ENCODE measurements at places on chromosomes 1 and 21.

- DNase-seq: no peak
Observed at GRCh38 chr1:10651793-10652192, 144.7 kb downstream of the CASZ1 start.

DNA sequence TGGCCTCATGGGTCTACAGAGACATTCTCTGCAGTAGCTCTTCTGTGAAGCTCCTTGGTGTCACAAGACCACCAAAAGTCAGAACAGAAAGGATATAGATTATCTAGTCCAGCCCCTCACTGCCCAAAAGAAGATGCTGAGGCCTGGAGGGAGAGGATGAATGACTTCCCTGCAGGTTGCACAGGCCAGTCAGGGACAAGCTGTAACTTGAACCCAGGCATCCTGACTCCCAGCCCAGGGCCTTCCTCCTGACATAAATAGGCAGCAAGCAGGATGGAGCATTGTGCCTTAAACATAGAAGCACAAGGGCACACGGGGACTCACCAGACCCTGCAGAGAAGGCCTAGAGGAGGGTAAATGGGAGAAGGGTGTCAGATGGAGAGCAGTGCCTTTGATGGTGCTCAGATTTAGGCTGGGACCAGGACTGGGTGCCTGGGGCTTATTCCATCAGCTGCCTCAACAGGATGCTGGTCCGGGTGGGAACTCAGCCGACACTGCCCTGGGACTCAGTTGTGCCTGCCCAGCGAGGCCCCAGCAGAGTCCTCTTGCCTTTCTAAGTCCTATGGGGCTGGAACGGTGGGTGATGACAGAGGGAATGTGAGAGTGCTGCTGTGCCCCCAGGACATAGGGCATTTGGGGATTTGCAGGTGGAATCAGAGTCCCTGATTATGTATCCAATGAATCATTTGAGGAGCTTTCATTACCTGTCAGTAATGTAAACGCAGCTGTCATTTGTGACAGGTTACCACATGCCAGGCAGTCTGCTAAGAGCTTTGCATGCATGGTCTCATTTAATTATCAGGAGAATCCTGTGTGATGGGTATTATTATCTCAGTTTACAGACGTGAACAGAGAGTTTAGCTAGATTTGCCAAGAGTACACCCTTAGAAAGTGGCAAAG lies 13.2 kb downstream of the S100A7A start:
- DNase-seq: no peak

DNA sequence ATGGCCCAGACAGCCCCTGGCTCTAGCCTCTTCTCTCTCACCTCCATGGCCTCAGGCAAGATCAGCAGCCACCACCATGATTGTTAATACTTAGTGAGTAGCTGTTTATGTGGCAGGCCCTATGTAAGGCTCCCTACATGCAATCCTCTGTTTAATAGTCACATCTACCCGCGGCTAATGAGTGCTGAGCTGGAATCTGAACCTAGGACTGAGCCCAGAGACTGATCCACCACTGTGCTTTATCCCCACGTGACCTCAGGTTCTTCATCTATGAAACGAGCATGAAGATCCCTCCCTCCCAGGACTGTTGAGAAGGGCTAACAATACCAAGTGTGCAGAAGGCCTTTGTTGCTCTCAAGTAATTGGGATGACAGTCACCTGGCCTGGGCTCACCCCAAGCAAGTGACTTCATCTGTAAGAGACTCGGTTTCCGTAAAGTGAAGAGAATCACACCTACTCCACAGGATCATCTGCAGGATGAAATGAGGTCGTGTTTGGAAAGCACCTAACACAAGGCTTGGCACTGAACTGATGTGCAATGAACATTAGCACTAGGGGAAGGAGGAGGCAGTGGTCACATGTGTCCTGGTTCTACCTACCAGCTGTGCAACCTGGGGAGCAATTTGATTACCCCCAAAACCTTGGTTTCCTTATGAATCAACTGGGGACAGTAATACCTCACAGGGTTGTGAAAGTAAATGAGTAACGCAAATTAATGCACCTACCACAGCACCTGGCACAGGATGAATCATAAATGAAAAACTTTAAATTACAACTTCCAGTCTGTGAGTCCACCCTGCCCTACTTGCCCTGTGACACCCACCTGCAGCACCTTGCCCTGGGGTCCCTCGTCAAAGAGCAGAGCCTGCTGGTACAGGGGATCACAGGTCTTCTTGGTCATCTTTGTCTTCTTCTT lies 37.2 kb downstream of the RIMS3 start:
- no peak for DNase-seq

- DNase-seq: no peak
Observed at GRCh38 chr1:231601824-231602672, 24.5 kb upstream of the DISC1 start.

- no peak for DNase-seq
Observed at GRCh38 chr1:98813738-98814309, 152.3 kb downstream of the SNX7 start.

DNA sequence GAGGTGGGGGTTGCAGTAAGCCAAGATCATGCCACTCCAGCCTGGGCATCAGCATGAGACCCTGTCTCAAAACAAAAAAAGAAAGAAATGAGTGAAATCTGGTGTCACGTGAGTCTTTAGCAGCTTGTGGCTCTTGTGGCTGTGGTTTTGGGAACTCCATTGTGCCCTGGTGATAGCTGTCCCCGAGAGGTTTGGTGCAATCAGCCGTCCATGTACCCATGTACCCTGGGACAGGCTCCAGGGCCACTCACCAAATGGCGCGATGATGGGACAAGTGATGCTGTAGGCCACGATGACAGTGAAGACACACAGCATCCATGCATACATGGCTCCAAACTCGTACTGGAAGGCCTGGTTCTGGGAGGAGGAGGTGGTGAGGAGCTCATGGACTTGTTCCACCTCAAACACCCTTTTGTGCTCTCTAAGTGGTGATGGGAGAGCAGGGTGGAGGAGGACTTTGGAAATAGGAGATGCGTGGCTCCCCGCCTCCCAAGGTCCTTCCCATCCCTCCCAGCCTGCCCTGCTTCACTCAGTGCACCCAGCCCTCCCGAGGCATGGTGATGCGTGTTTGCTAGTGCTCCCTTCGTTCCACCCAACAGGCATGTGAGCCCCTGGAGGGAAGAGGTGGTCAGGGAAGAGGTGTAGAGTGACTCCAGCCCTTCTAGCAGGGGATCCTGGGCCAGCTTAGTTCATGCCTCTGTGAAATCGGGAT lies 29.6 kb downstream of the TMEM63A start:
- no peak for DNase-seq

- DNase-seq: no peak
Observed at GRCh38 chr1:221783437-221783836, 41.5 kb upstream of the DUSP10 start.

DNA sequence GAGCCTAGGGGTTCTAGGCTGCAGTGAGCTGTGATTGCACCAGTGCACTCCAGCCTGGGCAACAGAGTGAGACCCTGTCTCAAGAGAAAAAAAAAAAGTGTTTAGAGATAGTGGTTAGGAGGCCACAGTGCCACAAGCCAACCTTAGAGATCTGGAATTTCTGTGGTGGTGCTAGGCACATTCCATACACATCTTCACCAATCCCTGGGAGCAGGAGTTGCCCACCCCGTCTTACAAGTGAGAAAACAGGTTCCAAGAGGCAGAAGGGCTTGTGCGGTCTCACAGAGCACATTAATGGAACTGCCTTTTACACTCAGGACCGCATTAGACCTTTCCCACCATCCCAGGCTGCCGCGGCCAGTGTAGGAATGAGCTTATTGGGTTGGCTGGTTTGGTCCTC lies 93.2 kb downstream of the EPHB2 start:
- no peak for DNase-seq

DNA sequence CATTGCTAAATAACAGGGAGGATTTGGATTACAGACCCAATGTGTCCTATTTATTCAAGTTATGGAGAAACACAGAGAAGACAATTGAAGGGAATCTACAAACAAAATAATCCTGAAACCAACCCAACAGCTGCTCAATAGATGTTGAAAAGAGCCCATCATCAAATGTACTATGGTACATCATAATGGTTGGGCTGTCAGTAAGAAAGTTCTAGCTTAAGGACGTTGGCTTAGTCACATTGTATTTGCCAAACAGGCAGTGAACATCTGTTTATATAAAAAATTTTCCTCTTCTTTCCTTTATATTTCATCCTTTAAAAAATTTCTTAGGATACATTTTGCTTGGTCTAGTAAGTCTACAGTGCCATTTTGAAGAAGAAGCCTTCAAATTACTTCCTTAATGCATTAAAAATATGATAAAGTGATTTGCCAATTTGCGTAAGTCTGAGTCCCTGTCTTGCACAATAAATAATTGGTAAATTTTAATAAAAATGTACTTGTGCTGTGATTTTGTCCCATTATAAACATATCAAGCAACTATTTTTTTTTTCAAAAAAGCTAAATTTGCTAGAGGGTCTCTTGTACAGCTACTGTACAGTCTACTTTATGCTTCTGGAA lies 14.4 kb downstream of the MAP3K7CL start:
- DNase-seq: no peak

DNA sequence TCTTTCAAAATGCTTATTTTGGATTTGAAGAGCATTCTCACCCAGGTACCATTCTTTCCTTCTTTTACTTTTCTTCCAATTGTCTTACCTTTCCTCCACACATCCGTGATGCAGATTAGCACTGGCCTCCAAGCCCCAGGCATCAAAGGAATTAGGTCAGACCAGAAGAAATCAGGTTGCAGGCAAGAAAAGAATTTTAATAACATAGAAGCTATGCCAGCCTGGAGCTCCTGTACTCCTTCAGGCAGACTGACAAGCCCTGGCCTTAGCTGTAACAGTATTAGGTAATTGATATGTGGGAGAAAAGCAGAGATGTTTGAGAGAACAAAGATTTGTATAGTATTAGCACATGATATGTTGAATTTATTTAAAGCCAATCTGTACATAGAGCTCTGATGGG lies 390.4 kb upstream of the ADGRL2 start:
- DNase-seq: no peak

DNA sequence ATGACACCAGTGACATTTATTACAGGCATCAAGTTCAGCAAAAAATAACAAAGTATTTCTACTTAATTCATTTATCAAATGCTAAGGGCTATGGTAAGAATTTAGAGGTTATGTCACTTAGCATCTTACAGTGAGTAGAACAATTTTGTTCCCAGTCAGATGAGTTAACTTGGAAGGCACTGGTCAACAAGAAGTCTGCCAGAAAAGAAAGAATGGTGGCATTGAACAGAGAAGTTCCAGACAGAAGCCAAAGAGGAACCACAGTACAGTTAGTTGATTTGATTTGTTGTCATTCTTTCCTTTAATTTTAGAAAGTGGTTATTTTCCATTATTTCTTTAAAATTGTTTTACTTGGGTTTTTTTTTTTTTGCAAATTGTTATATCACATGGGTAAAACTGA lies 232.2 kb upstream of the PKN2 start:
- no peak for DNase-seq

- no peak for DNase-seq
Observed at GRCh38 chr1:213564215-213564659, 423.5 kb upstream of the PROX1 start.

- DNase-seq: no peak
Observed at GRCh38 chr1:211013346-211014240, 120.4 kb downstream of the KCNH1 start.

DNA sequence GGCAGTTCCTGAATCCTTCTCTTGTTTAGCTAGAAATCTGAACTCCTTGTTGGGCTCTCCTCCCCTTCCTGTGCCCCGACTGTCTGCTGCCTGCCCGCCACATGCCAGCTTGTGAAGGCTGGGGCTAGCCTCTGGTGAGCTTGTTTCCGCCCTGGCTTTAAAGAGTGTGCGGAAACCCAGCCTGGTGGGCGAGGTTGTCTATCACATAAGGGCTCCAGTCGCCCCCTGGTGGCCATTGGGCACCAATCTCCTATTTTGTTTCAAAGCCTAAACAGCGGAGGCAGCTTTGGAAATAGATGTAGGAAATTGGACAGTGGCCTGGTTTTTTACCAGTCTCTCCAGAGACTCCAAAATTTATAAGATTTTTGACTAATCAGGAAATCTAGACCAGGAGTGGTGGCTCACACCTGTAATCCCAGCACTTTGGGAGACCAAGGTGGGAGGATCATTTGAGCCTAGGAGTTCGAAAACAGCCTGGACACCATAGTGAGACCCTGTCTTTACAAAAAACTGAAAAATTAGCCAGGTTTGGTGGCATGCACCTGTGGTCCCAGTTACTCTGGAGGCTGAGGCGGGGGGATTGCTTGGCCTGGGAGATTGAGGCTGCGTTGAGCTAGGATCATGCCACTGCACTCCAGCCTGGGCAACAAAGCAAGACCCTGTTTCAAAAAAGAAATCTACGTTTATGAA lies 9.8 kb downstream of the ATP8B2 start:
- peak; percentile 95 for DNase-seq

All from aorta (tissue), 5 donors.